ENCODE measurements at places on chromosomes 13 and 19. TPM values are rescaled to one million over a fixed set of nuclear protein-coding genes. Genes with fewer than 3 reads are reported as not detected.

FFAR3 gene
- not detected for total RNA-seq

DNA sequence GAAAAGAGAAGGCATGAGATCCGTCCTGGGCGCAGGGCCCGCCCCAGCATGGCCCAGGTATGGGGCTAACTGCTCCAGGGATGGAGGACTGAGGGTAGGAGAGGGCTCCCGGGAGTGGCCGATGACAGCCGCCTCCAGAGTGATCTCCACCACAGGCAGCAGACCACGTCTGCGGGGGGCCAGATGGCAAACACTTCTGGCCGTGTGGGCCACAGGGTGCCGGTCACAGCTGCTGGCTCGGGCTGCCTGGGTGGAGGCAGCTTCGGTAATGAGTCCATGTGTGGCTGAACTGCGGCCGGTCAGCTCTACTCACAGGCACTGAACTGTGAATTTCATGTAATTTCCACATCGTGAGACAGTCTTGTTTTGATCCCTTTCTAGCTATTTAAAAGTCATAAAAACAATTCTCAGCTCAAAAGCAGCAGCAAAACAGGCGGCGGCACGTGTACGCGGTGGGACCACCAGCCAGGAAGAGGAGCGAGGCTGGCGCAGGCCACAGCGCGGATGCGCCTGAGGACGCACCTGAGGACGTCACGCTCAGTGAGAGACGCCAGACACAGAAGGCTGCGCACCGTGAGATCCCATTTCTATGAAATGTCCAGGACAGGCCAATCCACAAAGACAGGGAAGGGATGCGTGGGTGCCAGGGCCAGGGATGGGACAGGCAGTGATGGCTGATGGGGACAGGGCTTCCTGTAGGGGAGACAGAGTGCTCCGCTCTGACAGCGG lies 4.0 kb downstream of the LSM7 start:
- ATAC-seq, result no peak

DNA sequence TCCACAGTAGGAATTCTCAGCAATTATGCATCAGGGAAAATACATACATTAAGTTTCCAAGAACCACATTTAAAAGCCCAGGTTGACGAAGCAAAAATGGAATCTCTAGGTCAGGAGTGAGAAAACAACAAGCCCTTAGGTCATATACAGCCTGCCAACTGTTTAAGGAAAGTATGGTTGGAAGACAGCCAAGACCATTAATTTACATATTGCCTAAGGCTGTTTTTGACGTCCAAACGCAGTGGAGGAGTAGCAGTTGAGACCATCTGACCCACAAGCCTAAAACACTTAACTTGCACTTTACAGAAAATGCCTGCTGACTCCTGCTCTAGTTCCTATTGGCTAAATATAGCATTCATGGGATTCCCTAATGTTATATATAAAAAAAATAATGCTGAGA lies 299.0 kb downstream of the ITGBL1 start:
- no peak for ATAC-seq

ZNF560 gene
- total RNA-seq, result not detected

DNA sequence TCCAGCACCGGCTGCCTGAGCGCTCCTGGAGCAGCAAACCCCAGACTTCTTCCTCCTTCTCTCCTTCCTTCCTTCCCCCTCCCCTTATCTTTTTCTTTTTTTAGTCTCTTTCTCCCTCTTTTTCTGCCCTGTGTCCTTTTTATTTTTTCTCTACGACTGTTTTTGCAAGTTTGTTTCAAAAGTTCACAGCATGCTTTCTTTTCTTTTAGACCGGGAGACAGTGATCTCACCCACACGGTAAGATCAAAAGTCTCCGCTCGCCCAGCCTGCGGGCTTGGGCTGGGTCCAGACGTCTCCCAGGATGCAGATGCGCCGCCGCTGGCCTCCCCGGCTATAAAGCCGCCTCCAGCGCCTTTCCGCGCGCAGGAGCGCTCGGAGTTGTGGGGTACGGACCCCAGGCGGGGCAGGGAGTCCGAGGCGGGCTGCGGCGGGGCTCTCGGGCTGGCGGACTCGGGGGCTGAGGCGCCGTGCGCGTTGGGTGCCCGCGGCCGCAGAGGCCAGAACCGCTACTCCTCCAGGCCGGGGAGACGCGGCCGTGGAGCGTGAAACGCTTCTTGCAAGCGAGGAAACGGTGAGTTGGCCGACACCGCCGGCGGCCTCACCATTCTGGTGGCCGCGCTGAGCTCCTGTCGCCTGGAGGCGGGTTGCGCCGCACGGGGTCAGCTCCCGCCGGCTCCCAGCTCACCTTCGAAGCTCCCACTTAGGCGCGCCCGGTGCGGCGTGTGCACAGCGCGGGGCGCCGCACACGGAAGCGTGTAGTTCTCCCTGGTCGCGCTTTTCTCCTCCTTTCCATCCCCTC lies 2.0 kb upstream of the TSHZ3 start:
- ATAC-seq, result no peak

DENND1C gene
- total RNA-seq, result 1.3 TPM

DNA sequence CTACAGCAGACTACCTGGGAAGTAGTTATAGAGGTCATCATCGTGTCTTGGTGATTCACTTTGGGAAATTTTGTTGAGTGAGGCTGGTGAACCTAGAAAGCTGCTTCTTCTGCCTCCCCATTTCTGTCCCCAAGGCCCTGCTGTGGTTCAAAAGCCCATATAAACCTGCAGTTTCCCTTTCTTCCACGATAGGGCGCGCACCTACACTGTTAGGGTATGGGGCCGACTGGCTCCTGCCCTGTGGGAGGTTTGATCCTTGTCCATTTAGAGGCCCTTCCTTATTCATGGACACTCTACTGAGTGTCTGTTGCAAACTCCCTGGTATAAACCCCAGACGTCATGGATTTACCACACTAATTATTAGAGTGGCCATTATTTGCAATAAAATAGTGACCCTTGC lies 191.8 kb downstream of the GGACT start:
- no peak for ATAC-seq

GRCh38 chr13:95455782-95456181 lies 96.7 kb upstream of the CLDN10 start:
- ATAC-seq, result no peak

GRCh38 chr19:50328873-50329145 lies 368 bp downstream of the KCNC3 start:
- no peak for ATAC-seq

DNA sequence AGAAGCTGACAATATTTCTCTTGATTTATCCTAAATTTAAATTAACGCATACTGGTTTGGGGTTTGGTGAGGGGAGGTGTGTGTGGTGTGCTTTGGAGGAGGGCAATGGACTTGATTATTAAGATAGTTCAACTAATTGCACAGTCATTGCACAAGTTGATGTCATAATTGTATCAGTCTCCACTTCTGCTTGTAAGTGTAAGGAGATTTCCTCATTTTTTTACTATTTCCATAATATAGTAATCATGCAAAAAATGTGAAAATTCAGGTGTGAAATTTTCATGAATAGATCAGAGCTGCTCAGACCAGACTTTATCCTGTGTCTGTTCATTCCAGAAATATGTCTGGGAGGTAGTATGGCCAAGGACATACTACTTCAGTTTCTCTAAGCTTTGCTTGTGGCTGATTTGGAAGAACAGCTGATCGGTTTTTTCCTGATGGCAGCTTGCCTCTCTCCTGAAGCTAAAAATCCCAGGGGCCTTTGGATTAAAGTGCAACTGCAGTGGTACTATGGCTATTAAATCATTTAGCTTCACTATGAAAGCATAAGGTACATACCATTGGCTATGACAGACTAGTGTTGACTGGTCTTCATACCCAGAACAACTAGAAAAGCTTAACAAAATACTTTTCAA lies 201.8 kb upstream of the MIR17HG start:
- ATAC-seq, result no peak

DNA sequence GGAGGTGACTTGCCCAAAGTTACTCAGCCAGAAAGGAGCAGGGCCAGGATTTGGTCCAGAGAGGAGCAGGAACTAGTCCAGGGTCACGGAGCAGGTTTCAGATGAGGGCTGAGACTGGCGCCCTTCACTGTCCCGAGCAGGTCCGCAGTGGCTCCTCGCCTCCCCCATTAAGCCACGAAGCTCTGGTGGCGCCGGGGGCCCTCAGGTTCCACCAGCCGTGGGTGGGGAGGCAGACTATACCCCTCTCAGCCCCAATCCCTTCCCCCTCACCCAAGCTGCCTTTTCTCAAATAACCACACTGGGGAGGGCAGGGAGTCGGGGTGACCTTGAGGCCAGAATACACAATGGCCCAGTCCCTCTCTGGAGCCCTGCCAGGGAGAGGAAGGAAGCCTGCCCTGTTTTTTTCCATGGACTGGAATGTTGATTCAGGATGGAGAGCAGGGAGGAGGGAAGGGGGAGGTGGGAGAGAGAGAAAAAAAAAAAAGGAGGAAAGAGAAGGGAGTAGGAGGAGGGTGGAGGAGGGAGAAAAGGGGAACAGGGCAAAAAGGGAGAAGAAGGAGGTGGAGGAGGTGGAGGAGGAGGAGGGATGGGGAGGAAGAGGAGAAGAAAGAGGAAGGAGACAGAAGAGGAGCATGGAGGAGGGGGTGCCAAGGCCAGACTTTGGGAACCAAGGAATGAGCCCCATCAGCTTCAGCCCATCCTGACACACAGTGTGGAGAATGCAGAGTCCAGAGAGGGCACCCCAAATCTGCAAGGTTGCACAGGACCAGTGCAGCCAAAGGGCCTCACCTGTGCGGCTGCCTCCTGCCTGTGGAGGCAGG lies 19.7 kb downstream of the CEACAM16 start:
- ATAC-seq, result peak; percentile 52

VAV1 gene
- total RNA-seq, result 1.3 TPM

OR7C1 gene
- total RNA-seq, result not detected

TMEM272 gene
- not detected for total RNA-seq

DNA sequence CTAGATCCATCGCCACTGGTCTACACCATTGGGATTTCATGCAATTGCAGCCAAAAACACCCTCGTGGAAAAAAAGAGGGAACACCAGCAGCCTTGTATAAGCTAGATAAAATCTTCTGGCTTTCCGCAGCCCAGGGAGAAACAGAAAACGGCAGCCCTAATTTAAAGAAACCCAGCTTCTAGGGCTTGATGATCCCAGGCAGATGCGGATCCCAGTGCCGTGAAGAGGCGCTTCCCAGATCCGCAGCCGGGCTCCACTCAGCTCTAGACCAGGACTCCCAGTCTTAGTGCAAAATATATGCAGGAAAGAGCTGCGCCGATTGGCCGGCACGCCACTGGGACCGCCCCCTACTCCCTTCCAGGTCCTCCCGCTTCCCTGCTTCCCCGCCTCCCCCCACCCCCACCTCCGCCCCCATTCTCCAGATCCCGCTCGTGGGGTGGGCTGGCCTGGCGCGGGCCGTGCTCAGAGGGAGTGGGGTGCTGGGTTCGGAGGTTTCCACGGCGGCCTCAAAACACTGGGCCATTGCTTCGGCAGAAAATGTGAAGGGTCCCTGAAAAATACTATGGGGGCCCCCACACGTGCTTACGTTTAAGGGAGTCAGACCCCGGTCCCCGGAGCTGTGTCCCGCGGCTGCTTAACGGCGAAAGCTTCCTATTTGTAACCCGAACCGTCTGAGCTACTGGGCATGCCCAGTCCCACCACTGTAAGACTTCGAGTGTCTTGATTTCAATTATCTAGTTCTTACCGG lies 63.1 kb downstream of the SERP2 start:
- peak; percentile 84 for ATAC-seq

ZNF135 gene
- 0.68 TPM for total RNA-seq

DNA sequence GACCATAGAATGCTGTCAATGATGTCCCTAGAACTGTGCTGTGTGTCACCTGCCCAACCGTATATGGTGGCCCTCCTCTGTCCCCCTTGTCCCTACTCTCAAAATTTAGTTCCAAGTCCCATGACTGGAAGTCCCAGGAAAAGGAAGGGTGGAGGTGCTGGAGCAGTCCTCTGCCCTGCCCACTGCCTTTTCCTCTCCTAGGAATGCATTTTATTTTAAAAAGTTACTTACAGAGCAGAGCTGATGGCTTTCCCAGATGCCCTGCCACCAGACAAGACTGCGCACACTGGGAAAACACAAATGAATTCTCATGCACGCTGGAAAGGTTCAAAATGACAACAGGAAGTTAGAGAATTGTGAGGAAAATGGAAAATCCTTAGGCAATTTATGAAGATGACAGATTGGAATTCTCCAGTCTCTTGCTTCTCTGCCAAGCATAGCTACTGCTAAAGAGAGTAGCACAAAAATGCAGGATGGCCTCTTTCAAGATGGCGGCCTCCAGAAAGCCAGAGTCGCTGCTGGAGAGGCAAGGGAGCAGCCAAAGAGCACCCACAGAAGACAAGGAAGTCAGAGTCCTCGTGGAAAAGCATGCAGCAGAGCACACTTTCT lies 117.1 kb upstream of the TSC22D1 start:
- no peak for ATAC-seq

CELF5 gene
- total RNA-seq, result not detected

RNF225 gene
- total RNA-seq, result 14.7 TPM

DNA sequence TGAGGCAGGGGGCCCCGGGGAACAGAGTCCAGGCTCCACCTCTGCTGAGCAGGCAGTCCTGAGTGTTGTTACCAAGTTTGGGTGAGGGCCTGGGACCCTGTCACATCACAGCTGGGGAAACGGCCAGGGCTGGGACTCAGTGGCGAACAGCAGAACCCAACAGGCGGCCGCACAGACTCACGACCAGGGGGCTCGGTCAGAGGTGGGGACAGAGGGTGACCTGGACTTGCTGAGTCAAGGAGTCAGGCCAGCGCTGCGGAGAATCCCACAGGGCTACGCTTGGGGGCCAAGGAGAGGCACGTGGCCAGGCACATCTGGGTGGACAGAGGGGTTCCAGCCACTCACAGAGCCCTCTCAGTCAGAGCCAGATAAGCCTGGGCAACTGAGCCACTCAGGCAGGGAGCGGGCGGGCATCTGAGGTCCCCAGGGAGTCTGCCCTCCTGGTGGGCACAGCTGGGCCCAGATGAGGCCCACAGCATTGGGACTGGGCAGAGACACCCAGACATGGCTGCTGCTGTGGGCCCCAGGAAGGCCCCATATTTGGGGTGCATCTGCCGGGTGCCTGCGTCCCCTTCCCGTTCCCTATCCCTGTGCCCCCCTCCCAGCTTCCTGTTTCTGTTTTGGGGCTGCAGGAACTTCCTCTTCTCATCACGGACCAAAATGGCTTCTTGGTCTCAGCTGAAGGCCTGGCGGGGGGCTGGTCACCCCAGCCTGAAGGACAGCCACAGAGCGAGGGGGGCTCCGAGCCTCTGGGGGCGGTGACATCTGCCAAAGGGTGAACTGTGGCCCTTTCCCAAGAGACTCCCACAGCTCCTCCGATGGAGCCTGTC lies 34.0 kb downstream of the CEBPA start:
- no peak for ATAC-seq

GRCh38 chr19:11338569-11339253 lies 746 bp downstream of the RAB3D start:
- peak; percentile 71 for ATAC-seq

KASH5 gene
- total RNA-seq, result not detected

NCAN gene
- total RNA-seq, result not detected

GRCh38 chr19:50173127-50173526 lies 10.0 kb upstream of the IZUMO2 start:
- ATAC-seq, result no peak

- ATAC-seq, result no peak
These were observed 19.3 kb downstream of the DPP9 start for GRCh38 chr19:4704317-4704673.

DNA sequence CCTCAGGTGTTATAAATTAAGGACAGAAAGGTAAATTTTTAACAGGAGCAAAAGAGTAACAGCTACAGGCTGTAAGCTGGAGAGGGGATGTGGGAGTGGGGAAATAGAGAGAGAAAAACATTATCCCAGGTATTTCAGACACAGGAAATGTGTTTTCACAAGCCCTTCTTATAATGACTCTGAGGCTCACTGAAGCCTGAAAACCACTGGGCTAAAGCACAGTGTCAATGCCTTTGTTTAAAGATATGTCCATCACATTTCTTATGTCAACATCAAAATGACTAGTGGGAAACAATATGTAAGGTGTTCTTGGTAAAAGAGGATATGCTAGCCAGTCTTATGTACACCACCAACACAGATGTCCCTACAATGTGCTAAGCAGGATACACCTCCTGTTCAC lies 365.9 kb downstream of the FGF14 start:
- ATAC-seq, result no peak

CD70 gene
- total RNA-seq, result not detected

APOC4 gene
- total RNA-seq, result not detected

All from esophagus mucosa (tissue), 1 donor.